ENCODE measurements at places on chromosomes 4 and X.

GRCh38 chr4:67452100-67452845 is 93.0 kb downstream of the CENPC start:
- DNase-seq = no peak

DNA sequence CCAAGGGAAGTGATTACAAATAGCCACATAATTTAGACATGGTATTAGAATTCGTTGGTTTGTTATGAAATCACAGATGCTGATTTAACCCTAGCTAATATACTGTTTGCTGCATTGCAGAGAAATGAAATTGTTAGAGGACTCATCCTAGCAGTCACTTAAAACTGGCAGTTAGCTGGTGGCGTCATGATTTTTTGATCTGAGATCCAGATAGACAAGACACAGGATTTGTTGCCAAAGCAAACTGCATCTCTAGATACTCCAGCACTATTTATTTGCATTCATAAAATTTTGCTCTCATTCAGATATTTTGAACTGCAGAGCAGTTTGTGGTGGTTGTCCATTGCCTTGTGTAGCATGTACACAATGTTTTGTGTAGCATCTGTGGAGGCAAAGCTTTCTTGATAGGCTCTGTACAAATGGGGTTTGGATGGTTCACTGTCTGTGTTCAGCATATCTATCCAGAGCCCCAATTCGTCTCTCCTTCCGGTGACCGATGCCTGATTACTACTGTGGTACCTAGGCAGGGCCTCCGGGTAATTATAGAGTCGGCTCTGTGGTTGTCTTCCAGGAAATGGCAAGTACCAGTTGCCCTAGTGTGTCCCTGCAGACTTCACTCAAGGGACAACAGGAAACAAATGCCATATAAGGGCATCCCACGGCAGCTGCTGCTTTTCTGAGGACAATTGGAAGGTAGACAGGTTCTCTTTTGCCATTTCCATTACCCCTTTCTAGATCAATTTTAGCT is 30.1 kb upstream of the SPARCL1 start:
- DNase-seq = no peak

GRCh38 chr4:10007793-10008608 is 13.3 kb downstream of the SLC2A9 start:
- no peak for DNase-seq

GRCh38 chr4:151417766-151418376 is 8.9 kb downstream of the FHIP1A start:
- DNase-seq = no peak

- no peak for DNase-seq
These were observed 20.5 kb downstream of the MND1 start for GRCh38 chr4:153365003-153365402.

GRCh38 chr4:118337954-118338353 is 14.8 kb downstream of the PRSS12 start:
- no peak for DNase-seq

- no peak for DNase-seq
These were observed 242.3 kb downstream of the AFAP1 start for GRCh38 chr4:7697343-7697742.

GRCh38 chr4:17967078-17967477 is 54.5 kb downstream of the LCORL start:
- DNase-seq = no peak

GRCh38 chr4:1518997-1519700 is 112.9 kb upstream of the NKX1-1 start:
- DNase-seq = no peak

DNA sequence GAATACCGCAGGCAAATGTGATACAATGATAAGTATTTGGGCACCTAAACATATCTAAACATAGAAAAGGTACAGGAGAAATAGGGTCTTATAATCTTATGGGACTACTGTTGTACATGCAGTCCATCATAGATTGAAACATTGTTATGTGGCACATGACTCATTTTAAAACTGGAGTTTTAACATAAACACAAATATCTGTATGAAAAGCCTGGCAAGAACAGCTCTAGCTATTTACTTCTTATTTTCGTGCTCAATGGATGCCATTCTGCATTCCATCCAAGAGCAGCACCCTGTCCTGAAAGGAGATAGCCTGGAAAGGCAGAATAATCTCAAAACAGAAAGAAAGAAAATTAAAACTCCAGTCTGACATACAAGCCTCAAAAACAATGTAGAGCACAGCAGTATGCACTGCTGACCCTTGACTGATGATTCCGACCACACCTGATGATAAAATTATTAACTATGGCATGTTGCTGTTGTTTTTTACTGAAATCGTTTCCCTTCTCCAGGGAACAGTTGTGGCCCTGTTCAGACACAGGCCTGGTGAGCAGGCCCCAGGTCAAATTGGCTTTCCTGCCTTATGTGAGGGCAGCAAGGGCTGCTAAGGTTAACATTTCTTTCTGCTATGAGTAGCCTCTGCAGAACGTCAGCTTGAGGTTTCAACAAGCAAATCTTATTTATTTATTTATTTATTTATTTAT is 152.7 kb downstream of the APBB2 start:
- no peak for DNase-seq

- peak; percentile 49 for DNase-seq
These were observed 37.2 kb downstream of the CNGA2 start for GRCh38 chrX:151771726-151772125.

DNA sequence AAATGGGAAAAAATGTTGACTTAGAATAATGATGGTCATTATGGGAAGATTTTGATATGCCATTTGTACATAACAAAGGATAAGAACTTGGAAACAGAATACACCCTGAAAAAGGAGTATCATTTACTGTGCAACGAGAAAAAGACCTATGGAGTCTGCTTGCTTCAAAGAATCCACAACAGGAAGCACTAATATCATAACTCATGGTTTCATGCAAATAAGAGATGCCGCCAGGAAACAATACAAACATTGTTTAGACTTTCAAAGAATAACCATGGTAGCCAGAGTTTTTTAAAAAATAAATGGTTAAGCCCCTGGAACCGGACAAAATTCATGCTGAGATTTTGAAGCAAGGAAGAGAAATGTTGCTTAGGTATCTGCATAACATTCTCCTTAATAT is 139.9 kb upstream of the ETNPPL start:
- DNase-seq = no peak

Measured in vagina (tissue), 2 donors.